ENCODE measurements at places on chromosomes 2 and 18.

DNA sequence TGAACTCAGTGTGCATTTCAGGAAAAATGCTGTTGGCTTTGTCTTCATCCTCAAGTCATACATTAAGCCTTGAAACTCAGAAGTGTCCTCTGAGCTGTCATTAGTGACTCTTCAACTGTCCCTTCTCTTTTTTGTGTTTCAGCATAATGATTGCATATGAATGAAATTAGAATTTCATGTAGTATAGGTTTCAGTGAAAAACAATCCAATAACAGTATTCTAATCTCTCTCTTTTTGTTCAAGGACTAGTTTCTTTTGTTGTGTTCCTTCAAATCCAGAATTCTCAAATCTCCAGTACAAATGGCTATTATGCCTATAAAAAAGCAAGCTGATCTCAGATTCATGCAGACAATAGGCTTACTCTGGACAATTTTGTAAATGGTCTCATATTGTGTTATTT is 133.5 kb downstream of the QPCT start:
- DNase-seq: no peak

DNA sequence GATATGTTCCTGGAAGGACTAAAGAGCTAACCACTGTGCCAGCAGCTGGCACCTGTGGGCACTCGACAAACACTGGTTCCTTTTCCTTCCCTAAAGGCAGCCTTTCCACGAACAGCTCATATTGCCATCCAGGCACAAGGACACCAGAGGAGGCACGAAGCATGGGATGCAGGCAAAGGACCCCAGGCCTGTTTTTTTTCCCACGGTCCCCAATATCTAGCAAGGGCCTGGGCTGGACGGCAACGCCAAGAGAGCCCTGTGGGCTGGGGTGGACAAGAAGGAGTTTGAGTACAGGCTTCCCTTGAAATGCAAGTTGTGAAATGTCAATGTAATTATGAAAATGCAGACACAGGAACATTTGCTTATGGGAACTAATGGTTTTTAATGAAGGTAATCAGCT is 135.9 kb downstream of the CYP26B1 start:
- DNase-seq: no peak

GRCh38 chr2:23684395-23685176 is 242.3 kb downstream of the ATAD2B start:
- no peak for DNase-seq

DNA sequence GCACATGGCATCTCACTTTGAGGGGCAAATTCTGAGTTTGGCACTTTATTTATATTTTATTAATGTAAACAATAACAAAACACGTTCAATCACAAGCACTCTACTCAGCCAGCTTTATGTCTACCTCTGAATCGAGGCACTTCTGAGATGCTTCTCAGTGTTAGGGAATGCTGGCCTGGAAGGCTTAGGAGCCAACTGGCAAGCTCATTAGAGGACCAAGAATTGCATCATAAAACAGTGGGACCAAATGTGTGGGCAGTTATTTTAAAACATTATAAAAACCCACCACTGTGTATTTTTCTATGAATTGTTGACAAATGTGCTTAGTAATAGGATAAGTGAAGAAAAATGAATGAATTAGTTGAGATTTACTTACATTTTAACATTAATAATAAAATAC is 46.8 kb upstream of the SMIM21 start:
- no peak for DNase-seq

GRCh38 chr2:158325031-158325781 is 131.3 kb downstream of the CCDC148 start:
- DNase-seq: no peak

DNA sequence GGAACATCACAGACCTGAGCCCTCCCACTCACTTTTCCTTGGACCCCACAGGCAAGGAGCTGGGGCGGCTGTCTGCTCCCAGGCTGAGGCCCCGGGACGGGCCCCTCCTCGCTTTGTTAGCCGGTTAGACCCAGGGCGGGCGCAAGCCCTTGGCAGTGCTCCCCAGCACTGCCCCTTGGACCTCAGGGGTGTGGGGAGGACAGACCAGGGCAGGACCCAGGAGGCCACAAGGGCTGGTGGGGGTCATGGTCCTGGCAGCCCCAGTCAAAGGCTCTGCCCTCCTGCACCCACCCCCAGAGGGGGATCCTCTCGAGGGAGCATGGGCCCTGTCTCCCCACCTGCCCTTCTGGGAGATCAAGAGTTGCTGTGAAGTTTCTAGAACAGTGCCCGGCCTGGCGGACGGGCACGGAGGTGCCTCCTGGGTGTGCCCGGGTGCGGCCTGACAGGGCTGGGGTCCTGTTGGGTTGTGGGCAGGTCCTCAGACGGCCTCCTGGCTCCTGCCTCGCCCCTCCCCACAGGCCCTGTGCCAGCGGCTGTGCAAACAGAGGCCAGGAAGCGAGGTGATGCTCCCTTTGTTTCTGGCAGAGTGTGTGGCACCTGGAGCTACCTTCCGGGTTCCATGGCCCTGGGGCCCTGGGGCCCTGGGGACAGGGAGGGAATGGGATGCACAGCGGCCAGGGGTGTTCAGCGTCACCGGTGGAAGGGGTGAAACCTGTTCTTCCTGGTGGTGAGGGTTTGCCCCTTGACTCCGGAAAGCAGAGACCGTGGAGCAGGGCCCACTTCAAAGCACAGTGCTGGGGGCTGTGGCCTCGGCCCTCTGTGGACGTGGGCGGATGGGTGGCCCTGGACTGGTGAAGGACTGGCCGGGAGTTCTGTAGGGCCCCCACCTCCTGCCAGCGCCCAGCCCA is 2.9 kb upstream of the GAL3ST2 start:
- no peak for DNase-seq

GRCh38 chr2:65997961-65998360 is 437.0 kb upstream of the MEIS1 start:
- DNase-seq: no peak

- DNase-seq: no peak
Observed at GRCh38 chr2:11411768-11412448, 54.1 kb downstream of the E2F6 start.

DNA sequence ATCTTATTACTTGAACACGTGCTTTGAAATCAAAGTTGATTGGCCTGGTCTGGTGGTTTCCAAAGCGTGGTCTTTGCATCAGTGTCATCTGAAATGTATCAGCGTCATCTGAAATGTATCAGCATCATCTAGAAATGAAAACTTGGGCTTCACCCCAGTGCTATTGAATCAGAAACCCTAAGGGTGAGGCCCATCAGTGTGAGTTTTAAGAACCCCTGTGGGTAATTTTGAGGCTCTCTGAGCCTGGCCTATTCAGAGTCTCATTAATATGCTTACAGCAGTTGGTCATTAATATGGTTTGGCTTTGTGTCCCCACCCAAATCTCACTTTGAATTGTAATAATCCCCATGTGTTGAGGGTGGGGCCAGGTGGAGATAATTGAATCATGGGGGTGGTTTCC is 85.2 kb downstream of the NYAP2 start:
- no peak for DNase-seq

- no peak for DNase-seq
Observed at GRCh38 chr2:67792681-67793091, 270.1 kb downstream of the C1D start.

DNA sequence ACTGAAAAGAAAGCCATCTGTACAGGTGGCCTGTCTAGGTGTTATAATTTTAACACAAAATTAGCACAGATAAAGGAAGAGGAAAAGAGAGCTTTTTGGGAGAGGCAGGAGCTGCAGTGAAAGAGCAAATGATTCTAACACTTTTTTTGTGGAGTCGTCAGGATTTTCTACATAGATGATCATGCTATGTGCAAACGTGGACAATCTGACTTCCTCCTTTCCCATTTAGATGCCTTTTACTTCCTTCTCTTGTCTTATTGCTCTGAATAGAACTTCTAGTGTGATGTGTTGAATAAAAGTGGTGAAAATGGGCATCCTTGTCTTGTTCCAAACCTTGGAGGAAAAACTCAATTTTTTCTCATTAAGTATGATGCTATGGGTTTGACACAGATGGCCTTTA is 334.5 kb downstream of the NBAS start:
- no peak for DNase-seq

- DNase-seq: peak; percentile 46
Observed at GRCh38 chr2:127293386-127293747, 577 bp downstream of the ERCC3 start.

DNA sequence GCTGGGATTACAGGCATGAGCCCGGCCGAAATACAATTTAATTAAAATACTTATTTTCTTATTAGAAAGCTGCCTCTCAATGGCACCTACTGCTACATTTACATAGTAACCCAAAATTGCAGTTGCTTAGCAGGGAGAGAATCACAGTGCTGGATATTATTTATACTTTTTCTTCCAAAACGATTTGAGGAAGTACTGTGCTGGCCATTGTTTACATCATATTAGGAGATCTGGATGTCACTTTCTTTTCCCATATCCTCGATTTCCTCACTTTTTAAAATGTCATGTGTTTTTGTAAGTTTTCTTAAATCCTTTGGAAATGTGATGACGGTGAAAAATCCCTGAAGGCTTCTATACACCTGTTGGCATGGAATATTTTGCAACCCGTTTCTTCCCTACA is 3.4 kb upstream of the SP3 start:
- no peak for DNase-seq

- DNase-seq: no peak
Observed at GRCh38 chr18:40983835-40984234, 971.2 kb upstream of the PIK3C3 start.

DNA sequence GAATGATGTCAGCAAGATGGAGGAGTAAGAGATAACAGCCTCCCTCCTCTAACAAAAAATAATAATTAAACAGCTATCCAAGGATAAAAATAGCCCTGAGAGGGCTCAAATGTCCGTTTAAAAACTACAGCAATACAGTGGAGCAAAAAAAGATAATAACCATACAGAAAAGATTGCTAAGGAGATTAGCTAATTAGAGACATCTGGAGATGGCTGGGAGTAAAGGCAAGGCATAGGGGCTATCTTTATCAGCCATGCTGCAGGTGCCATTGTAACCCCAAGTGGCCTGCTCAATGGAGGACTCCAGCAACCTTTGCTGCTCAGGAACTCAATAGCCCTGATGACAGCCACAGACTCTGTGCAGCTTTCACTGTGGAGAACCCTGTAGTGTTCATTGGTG is 42.7 kb downstream of the MDH1 start:
- DNase-seq: no peak

DNA sequence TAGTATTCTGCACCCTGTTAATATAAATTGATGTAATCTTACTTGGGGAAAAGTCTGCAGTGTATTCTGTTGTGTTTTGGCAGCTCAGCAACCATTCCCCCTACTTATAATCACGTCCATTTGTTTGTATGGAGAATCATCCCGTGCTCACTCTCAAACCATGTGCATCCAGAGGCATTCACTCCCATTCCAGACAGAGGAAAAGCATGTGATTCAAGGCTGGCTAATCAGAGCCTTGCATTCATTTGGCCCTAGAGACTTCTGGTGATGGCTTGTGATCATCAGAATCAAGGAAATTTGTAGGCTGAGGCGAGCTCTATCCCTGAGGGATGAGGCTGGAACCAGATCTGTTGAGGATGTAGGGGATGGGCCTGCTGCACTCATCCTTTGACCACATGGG is 5.1 kb upstream of the WIPF1 start:
- no peak for DNase-seq

GRCh38 chr2:100383954-100384353 is 33.5 kb downstream of the CHST10 start:
- DNase-seq: no peak

DNA sequence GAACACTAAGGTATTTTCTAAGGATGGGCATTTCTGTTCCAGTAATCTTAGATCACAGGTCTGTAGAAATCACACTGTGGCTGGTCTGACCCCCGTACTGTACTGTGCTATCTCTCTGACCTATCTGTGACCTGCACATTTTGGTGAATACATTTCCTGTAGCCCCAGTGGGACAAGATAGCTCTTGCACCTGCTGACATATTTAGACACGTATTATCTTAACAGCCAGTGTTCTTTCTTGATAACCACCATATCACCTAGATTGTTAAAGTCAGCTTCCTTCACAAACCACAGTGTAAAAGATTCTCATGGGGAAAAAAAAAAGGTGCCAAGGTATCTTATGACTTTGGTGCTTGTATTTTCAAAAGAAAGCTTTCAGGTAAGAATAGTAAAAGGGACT is 39.8 kb upstream of the TMEM247 start:
- DNase-seq: no peak

- DNase-seq: no peak
Observed at GRCh38 chr2:60159519-60159918, 393.9 kb downstream of the BCL11A start.

- no peak for DNase-seq
Observed at GRCh38 chr2:38407111-38407682, 30.1 kb upstream of the ATL2 start.

DNA sequence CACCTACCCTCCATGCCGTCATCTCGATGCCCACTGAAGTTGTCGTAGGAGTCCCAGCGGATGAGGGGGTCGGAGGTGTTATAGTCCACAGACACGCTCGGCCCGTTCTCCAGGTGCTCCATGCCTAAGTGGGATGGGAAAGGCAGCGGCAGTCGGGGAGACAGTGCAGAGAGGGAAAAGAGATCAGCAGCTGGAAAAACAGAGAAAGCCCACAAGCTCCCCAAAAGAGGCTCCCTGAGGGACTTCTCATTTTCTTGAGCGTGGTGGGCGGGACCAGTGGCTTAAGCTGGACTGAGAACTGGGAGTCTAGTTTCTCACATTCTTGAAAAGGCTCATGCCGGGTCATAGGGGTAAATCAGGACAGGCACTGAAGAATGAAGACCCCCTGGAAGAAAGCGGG is 121.9 kb downstream of the TNS1 start:
- DNase-seq: no peak

- DNase-seq: peak; percentile 48
Observed at GRCh38 chr18:23828426-23828825, 139.2 kb downstream of the LAMA3 start.

DNA sequence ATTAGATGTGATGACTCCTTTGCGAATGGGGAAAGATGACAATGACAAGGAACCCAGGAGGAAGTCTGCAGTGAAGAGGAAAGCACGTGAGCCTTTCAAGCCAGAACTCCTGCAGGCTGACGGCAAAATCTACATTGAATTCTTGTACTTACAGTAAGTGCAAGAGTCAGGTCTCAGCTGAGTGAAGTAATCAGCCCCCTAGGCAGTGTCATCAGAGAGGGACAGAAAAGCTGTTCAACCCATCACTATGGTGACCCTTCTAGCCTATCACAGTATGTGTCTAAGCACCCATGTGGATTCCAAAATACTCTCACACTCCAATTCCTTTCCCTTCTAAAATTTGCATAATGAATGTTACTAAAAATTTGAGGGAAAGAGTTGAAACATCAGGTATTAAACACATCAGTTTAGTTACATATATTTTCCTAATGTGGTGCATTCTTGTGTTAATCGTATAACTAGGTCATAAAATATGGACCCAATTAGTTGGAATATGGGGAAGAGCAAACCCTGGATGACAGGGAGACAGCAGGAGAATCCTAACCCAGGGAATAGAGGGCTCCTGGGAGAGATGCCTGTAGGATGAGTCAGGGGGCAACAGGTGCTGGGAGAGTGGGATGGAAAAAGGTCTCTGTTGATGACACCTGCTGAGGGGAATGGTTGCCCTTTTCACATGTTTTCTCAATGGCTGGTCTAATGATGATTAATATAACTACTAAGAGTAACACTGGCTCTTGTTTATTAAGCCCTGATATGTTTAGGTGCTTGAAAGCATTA is 39.5 kb downstream of the VWC2L start:
- no peak for DNase-seq

GRCh38 chr2:68466778-68467076 is 367 bp downstream of the FBXO48 start:
- no peak for DNase-seq

GRCh38 chr2:12282780-12283695 is 433.7 kb upstream of the TRIB2 start:
- no peak for DNase-seq

All from activated CD4-positive, alpha-beta T cell treated with anti-CD3 and anti-CD28 coated beads for 36 hours (primary cell).